ENCODE measurements at places on chromosomes 1 and 21.
A peak's percentile ranks its signal among the peaks of the same experiment; 100 is the strongest.

DNA sequence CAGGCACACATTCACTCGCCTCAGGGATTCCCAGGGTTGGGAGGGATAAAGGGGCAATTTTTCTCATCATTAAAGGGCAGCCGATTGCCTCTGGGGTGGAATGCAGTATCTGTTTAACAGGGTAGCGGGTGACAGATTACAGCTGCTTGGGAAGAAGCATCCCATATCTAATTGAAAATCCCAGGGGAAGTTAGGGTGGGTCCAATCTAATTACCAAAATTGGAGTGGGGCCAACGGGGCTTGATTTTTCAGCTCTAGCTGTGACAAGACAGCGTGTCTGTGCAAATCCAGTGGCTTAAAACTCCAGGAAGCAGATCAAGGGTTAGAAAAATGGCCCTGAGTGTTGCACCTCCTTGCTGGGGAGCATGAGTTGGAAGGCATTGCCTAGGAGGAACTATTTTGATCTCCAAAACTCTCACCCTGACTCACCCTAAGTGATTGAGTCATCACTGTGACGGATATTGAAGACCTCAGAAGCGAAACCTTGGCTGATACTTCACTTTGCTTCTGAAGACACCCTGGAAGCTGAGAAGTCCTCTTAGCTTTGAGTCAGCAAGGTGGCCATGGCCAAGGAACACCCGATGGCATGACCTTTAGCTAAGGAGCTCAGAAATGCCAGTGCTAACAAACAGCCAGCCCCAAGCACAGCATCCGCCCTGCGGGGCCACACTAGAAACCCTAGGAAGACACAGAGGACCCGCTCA, 46.0 kb downstream of the GRHL3 start:
- H3K4me3 ChIP-seq = peak overlapping the region; percentile 28
- H3K27ac ChIP-seq = peak overlapping the region; percentile 89
- H3K27me3 ChIP-seq = no peaks in the 10 kb centered on the region
- peak; percentile 98 for DNase-seq
- H3K36me3 ChIP-seq = peaks cover 14% of the 10 kb centered on the region

DNA sequence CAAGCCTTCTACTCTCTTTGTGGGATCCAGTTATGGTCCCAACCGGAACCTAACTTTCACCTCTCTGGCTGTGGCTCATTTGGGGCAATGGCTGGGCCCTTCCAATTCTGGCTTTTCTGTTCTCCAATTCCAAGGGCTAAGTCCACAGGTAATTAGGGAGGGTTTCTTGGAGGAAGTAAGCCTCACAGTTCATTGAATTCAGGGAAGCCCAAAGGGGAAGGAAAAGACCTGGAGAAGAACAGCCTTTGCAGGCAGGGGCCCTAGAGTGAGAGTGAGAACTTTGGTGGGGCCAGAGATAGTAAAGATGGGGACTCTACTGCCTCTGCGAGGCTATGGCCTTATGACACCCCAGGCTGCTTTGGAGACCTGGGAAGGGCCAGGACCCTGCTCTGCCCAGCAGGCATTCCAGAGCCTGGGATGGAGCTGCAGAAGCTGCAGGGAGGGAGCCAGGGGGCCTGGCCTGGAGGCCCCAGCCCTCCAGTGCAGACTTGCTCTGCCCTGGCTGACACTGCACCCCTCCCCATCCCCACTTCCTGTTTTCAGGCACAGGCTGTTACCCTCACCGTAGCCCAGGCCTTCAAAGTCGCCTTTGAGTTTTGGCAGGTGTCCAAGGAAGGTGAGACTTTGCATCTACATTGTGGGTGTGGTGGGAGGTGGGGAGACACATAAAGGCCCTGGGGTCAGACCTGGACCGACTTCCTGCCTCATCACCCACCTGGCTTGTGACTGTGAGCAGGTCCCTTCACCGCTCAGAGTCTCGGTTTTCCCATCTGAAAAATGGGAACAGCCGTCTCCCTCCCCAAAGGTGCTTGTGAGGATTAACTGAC, 18.9 kb downstream of the LDLRAP1 start:
- no peak overlapping the region for H3K27ac ChIP-seq
- H3K4me3 ChIP-seq = no peak overlapping the region
- peaks cover 4% of the 10 kb centered on the region for H3K36me3 ChIP-seq

- H3K27ac ChIP-seq = no peak overlapping the region
- H3K27me3 ChIP-seq = no peaks in the 10 kb centered on the region
- no peak overlapping the region for H3K4me3 ChIP-seq
- H3K36me3 ChIP-seq = peaks cover 91% of the 10 kb centered on the region
- DNase-seq = no peak
Measured at GRCh38 chr1:209844695-209845407, 17.1 kb downstream of the UTP25 start.

DNA sequence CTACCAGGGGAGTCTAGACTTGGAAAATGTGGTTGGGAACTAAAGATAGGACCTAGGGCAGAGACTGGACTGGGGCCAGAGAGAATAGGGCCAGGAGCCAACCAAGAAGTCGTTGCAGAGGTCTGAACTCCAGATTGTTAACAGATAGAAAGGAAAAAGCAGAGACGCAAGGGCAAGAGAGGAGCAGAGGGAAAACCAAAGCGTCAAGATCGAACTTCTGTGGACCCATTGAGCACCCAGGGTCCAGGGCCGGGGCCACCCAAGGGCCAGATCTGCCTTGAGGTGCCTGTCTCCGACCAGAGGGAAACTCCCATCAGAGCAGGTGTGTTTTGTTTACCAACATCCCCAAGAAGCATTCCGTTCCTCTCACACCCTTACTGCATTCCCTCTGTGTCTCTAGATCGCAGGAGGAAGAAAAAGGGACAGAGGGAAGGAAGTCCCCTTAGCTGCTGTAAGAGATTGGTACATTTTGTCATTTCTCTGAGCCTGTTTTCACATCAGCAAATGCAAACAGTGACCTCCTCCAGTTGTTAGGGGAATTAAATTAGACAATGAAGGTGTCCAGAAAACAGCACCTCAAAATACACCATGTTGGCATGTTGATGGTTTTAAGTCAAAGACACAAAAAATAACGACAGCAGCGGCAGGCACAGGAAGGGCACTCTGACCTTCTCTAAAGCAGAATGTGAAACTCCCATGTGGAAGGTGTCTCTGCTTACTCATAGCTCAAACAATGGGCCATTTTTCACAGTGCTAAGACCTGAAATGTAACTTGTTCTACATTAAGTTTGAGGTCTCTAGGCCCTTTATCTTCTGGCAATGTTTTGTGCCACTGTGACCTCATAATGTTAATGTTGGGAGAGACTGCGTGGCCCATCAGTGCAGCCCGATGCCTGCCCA, 105.8 kb upstream of the RAB4A start:
- H3K4me3 ChIP-seq = no peak overlapping the region
- H3K4me1 ChIP-seq = no peaks in the 10 kb centered on the region
- peaks cover 34% of the 10 kb centered on the region for H3K27me3 ChIP-seq
- H3K36me3 ChIP-seq = no peaks in the 10 kb centered on the region
- DNase-seq = no peak

DNA sequence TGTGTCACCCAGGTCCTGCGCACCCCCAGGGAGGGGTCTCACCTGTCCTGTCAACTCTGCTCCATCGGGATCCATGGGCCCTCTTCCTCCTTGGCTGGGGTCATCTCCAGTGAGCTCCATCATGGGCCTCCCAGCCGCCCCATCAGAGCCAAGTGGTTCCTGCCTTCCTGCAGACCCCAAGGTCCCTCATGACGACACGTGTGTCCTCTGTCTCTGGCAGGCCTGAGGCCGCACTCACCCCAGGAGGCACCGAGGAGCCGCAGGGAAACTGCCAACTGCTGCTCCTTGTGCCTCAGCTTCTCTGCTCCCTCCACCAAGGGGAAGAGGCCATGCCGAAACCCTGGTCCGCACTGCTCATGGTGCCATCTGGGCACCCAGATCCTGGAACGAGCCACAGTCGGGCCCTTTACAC, 46.8 kb downstream of the COL18A1 start:
- no peaks in the 10 kb centered on the region for H3K27me3 ChIP-seq
- DNase-seq = no peak
- peaks cover 5% of the 10 kb centered on the region for H3K36me3 ChIP-seq

DNA sequence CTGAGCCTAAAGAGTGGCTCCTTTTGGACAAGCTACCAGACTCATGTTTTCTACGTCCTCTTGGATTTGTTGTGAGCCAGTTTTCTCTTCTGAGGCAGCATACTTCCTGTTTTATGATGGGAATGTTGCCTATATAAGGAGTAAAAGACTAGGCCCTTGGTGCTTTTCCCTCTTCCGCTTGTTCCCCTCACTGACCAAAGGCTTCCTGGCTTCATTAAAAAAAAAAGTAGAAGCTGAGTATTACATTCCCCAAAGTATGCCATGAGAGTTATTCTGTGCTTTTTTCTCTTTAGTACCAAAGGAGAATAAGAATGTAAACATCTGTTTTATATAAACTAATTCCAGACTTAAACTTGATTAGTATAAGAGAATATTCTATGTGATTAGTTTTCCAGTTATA, 6.5 kb upstream of the HMCN1 start:
- H3K4me3 ChIP-seq = no peak overlapping the region
- H3K36me3 ChIP-seq = no peaks in the 10 kb centered on the region
- no peaks in the 10 kb centered on the region for H3K4me1 ChIP-seq
- H3K27me3 ChIP-seq = no peaks in the 10 kb centered on the region
- no peak for DNase-seq

- DNase-seq = peak; percentile 72
- no peaks in the 10 kb centered on the region for H3K4me1 ChIP-seq
- no peaks in the 10 kb centered on the region for H3K36me3 ChIP-seq
- no peak overlapping the region for H3K27ac ChIP-seq
- no peaks in the 10 kb centered on the region for H3K27me3 ChIP-seq
- no peak overlapping the region for H3K4me3 ChIP-seq
Measured at GRCh38 chr21:30194701-30195299, 21.1 kb downstream of the CLDN8 start.

DNA sequence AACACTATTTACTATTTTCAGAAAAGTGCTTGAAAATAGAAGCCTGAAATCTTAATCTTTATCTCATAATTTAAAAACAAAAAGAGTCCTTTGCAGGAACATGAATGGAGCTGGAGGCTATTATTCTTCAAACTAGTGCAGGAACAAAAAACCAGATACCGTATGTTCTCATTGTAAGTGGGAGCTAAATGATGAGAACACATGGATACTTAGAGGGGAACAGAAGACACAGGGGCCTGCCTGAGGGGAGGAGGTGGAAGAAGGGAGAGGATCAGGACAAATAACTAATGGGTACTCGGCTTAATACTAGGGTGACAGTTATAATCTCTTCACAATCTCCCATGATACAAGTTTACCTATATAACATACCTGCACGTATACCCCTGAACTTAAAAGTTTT, 176.3 kb downstream of the SDCCAG8 start:
- H3K4me1 ChIP-seq = no peaks in the 10 kb centered on the region
- no peak for DNase-seq
- peaks cover 27% of the 10 kb centered on the region for H3K36me3 ChIP-seq
- no peak overlapping the region for H3K4me3 ChIP-seq
- H3K27me3 ChIP-seq = no peaks in the 10 kb centered on the region

DNA sequence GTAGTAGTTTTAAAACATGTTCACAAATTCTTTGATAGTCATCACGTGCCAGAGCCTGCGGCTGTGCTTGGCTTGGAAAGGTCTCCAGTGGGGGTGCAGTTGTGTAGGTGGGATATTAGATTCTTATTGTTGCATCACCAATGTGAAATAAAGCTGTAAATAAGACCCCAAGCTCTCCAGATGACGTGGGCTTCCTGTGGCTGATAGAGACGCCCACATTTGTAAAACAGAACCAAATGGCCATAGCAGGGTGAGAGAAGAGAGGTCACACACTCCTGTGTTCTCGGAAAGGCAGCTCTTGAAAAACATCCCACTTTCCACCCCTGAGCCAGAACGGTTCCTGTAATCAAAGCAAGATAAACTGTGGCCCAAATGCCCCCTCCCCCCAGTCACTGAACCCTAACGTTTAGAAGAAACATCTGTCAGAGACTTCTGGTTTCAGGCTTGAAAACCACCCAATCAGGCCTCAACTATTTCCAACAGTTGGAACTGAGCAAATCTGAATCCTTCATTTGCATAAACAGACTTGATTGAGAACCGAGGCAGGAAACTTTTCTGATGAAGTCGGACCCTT, 6.6 kb upstream of the NTPCR start:
- H3K36me3 ChIP-seq = no peaks in the 10 kb centered on the region
- no peak overlapping the region for H3K27ac ChIP-seq
- H3K4me1 ChIP-seq = no peaks in the 10 kb centered on the region
- no peak for DNase-seq
- H3K4me3 ChIP-seq = no peak overlapping the region

DNA sequence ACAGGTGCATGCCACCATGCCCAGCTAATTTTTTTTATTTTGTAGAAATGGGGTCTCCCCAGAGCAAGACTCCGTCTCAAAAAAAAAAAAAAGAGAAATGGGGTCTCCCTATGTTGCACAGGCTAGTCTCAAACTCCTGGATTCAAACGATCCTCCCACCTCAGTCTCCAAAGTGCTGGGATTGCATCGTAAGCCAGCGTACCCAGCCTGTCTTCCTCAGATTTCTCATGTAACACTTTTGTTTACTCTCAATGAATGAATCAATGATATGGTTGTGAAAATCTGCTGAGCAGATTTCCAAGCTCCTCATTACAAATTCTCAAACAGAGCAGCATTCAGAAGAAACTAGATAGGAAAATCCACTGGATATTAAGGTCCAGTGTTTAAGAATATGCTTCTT, 6.6 kb downstream of the CMPK1 start:
- peaks cover 43% of the 10 kb centered on the region for H3K36me3 ChIP-seq
- H3K4me1 ChIP-seq = peaks cover 6% of the 10 kb centered on the region
- no peak for DNase-seq
- no peaks in the 10 kb centered on the region for H3K27me3 ChIP-seq
- no peak overlapping the region for H3K27ac ChIP-seq
- H3K4me3 ChIP-seq = no peak overlapping the region

Measured in MCF 10A (cell line).